RWPE2 (cell line): ENCODE measurements at places on chromosomes 1 and 21.

DNA sequence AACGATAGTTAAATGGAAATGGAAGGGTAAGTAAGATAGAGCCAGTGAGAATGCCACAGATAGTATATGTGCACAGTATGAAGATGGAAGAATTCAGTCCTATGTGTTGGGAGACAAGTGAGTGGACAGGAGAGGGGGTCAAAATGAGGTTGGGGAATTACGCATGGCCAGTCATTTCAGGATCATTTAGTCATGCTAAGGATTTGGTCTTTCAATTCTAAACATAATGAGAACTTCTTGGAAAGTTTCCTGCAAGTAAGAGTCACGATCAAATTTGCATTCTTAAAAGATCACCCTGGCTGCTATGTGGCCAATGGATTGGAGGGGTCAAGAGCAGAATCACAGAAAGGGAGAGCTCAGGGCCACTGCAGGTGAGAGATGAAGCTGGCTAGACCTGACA, 64.0 kb upstream of the KCNK2 start:
- no peak for DNase-seq

DNA sequence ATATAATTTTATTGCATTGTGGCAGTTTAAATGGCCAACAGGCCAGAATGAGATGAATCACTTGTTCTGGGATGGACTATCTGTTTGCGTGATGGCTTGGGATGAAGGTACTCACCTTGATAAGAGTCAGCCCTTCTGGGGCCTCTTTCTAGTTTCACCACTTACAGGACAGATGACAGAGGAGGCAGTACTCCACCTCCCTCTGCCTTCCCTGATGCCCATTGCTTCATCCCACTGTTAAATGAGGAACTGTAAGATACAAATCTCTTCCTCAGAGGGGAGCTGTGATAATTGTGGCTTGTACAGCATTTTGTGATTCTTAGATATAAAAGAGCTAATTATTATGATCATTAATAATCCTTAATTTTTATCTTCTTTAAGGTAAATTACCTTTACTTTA, 3.7 kb upstream of the TCHH start:
- no peak for DNase-seq

DNA sequence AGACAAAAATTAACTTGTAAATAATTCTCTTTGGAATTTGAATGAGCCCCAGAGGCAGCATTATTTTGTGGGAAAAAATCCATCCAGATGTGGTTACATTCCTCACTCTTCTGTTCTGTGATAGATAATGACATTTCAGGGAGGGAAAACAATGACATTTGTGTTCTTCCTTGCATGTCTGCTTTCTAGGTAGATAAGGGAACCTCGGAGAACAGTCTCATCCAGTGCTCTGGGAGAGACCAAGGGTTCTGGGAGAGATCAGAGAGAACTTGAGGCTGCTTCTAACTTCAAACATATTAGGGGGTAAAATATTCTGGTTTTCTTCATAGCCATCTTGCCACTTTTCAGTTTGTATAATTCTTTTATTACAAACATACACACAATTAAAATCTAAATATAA, 269.2 kb downstream of the NEGR1 start:
- DNase-seq, result no peak

GRCh38 chr1:203268901-203269653, 36.2 kb upstream of the BTG2 start:
- DNase-seq, result no peak

GRCh38 chr1:33903210-33903589, 39.3 kb downstream of the HMGB4 start:
- DNase-seq, result no peak

DNA sequence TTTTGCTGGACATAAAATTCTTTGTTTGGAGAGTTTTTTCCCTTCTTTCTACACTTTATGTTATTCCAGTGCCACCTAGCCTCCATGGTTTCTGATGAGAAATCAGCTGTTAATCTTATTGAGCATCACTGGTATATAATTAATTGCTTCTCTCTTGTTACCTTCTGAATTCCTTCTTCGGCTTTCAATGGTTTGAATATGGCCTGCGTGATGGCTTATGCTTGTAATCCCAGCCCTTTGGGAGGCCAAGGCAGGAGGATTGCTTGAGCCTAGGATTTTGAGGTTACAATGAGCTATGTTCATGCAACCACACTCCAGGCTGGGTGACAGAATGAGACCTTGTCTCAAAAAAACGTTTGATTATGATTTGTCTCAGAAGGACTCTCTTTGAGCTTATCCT, 13.0 kb upstream of the CNIH4 start:
- DNase-seq, result no peak

- no peak for DNase-seq
These were observed 4.7 kb upstream of the NDUFS5 start for GRCh38 chr1:39021426-39021825.

- DNase-seq, result no peak
These were observed 11.7 kb upstream of the ZNF436 start for GRCh38 chr1:23381233-23381885.

GRCh38 chr21:25845729-25846256, 111.0 kb downstream of the GABPA start:
- DNase-seq, result no peak

DNA sequence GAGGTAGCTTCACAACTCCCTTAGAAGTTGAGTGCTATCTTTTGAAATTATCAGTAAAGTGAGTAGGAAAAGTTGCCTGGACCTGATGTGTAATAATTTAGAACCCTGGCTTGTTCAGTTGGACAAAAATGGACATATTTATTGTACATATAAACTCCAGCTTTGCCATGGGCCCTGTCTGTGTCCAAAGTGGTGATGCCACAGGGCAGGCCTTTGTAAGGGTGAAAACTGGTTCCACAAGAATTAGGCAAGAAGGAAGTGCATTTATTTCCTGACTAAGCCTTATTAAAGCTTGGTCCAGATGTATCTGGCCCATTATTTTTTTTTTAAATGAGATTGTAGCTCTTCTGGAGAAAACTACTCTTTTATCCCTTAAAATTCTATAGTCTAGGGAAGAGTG, 47.9 kb downstream of the MACO1 start:
- no peak for DNase-seq

DNA sequence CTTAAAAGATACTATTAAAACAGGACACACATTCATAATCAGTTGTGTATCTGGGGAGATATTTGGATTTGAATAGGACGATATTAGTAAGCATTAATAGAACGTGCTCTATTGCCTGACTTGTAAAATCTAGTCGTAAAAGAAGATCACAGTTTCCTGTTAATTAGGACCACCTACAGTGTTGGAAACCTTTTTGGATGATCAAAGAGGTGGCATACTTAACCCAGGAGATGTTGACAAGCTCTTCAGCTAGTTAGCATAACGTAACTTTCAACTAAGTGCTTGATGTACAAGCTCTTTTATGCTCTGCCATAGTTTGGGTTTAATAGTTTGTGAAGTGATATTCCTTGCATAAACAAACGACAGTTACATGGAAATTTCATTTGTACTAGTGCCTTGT, 293.3 kb upstream of the NR5A2 start:
- DNase-seq, result no peak

- no peak for DNase-seq
These were observed 187.1 kb upstream of the CACYBP start for GRCh38 chr1:174812656-174813055.

DNA sequence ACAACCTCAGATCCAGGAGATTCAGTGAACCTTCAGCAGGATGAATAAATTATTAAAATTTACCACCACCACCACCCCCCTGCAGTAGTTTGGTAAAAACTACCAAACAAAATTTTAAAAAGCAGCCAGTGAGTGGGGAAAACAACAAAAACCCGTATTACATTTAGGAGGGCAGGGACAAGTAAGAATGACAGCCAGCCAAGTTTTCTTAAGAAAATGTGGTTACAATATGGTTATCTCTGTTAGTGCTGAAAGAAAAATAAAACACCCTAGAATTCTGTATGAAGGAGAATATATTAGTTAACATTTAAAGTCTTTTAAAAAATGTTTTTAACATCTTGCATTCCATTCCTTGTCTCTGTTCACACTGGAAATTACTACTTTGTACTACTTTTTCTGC, 14.7 kb downstream of the CD46 start:
- DNase-seq, result no peak

- DNase-seq, result no peak
These were observed 1.6 kb upstream of the ARTN start for GRCh38 chr1:43931711-43932660.

DNA sequence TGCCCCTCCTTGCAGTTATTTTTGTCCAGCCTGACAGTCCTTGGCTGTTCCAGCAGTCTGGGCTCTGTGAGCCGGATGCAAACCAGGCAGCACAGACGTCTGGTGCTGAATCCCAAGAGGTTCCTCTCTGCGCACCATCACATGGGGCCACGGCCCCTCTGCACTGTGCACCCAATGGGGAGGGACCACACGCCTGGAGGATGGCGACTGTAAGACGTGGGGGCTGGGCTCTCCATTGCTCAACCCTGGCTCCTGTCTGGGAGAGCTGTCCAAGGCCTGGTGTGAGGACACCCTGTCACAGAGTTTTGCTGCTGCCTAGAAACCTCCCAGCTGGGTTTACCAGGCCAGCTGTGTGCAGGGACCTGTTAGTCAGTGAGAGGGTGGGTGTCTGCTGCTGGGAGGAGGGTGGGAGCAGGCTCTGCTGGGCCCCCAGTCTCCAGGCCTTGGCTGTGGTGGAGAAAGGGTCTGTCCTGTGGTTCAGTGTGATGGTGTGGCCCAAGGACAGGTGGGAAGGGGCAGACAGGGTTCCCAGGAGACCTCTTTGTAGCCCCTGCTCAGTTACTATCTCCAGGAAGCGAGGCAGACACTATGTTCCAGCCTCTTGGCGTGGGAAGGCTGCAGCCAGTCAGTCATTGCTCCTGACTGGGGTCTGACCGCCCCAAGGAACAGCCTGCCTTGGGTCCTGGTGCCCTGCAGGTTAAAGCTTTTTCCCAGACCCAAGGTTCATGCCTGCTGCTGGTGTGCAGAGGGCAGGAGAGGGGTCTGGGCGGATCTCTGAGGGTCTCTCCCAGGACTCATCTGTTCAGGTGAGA, 13.8 kb downstream of the HEYL start:
- DNase-seq, result no peak

- DNase-seq, result no peak
These were observed 61.3 kb downstream of the CLIC4 start for GRCh38 chr1:24806588-24806987.
